ENCODE measurements at places on chromosomes 6 and 20.

DNA sequence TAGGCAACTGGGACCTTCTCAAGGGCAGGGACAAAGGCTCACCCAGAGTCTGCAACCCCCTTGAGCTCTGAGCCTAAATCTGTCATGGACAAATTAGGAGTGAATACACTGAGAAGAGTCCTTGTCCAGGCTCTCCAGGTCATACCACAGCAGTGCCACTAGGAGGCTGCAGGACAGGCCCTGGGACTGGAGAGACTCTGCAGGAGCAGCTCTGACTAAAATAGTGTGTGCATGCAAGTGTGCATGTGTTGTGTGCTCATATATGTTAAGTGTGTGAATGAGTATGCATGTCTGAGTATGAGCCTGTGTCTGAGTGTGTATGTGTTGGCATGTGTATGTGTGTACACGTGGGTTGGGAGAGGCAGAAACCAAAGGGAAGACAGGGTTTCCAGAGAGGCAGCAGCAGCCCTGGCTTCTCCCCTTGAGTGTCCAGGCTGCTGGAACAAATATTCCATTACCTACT lies 27.1 kb downstream of the MRPL14 start:
- no peak for DNase-seq

- no peak for DNase-seq
Observed at GRCh38 chr20:774016-774659, 5.8 kb upstream of the SLC52A3 start.

- no peak for DNase-seq
Observed at GRCh38 chr6:161411265-161411944, 137.5 kb upstream of the AGPAT4 start.

DNA sequence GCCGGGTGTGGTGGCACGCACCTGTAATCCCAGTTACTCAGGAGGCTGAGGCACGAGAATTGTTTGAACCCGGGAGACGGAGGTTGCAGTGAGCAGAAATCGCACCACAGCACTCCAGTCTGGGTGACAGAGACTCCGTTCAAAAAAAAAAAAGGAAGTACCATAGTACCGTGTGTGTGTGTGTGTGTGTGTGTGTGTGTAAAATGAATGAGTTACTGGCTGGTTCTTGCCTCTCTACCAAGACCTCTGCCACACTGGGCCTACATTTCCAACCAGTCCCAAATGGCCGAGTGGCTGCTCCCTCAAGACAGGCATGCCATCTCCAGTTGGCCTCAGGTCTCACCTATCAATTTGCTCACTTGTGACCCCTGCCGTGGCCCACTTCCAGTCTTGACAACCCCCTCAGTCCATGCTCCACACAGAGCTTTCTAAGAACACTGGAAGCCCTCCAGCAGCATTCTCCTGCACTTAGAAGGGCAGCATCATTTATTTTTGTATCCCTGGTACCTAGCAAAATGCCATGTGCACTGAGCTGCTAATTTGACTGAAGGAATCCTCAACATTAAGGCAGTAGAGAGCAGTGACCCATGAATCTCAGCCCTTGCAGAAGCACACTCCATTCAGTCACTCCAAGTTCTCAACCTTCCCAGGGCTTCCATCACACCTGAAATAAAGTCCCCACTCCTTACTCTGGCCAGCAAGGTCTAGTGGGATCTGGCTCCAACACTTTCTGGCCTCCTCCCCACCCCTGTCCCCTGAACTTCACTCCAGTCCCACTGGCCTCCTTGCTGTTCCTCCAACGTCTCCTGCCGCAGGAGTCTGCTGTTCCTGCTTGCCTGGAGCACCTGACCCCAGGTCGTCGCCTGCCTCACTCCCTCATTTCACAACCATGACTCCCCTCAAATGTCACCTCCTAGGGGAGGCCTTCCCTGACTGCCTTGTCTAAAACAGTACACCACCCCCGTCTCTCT lies 29.9 kb downstream of the COX4I2 start:
- no peak for DNase-seq

DNA sequence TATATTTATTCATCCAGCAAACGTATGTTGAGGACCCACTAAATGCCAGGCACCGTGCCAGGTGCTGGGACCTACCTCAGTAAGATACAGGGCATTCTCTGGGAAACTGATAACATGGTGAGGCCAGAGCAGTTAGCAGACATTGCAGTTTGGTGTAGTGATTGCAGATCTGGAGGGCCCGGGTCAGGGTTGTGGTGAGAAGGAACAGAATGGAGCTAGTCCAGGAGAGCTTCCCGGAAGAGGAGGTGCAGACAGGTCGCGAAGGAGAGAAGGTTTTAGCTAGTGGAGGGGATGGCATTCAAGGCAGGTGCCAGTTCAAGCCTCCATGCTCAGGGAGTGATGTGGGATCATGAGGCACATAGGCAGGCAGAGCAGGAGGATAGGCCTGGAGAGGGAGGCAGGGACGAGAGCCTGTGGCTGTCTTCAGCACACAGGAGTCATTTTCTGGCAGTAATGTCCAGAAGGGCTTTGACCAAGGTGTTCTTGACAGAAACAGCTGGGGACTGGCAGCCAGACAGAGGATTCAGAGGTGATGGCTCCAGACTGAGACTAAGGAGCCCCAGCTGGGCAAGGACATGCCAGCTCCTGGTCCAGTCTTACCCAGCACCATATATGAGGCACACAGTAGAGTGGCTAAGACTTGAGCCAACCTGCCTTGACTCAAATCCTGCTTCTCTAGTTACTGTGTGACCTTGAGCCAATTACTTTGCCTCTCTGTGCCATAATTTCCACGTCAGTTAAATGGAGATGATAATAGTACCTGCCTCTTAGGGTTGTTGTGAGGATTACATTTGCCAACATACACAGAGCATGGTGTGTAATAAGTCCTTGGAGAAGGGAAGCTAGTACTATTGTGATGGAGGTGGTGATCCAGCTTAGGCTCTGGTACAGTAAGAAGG lies 48.3 kb upstream of the FANCE start:
- DNase-seq, result no peak

- DNase-seq, result no peak
Observed at GRCh38 chr20:48401359-48401758, 426.4 kb downstream of the PREX1 start.

DNA sequence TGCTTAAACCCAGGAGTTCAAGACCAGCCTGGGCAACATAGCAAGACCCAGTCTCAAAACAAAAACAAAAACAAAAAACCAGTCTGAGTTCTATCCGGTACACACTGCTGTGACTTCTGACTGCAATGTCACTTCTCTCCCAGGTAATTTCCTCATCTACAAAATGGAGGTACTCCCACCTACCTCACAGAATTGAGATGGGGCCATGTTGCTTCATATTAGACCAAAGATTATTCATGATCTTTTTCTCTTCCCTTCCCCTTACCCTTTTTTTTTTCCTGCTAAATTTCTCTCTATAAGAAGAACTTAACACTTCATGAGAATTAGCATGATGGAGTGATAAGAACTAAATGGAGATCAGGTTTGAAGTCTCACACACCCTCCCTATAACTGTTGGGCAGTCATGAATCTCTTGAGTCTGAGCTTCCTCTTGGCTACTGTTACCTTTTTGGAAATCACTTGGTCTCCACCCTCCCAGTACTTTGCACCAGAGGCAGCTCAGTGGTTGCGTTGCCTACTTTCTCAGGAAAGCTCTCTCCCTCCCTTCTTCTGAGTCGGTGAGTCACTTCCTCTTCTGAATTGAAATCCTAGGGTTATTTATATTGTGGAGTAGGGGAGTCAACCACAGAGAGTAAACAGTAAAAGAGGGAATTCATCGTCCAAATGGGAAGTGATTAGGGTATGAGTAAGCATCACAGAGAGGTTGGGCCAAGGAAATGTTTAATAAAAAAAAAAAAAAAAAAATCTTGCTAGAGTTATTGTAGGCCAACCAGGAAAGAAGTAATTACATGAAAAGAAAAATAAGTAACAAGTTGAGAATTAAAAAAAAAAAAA lies 59.9 kb upstream of the MAP7 start:
- no peak for DNase-seq

GRCh38 chr20:8542110-8542486 lies 410.0 kb downstream of the PLCB1 start:
- DNase-seq, result no peak

DNA sequence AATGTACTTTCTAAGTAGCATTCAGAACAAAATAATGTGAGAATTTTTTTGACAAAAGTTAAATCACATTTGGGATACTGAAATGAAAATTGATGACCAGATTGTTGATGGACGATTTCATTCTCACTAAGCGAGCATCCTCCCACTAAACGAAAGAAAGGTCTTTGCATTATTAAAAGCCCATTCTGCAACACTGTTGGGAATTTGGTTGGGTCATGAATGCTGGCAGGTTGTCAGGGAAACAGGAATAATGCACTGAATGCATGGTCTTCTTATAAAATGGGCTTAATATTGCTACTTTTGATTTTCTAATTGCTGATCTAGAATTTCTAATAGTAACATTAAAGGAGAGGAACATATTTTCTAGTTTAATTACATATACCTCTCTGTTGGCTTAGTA lies 229.8 kb downstream of the NKAIN2 start:
- no peak for DNase-seq

- DNase-seq, result no peak
Observed at GRCh38 chr6:20217891-20218290, 5.6 kb upstream of the MBOAT1 start.

- peak; percentile 69 for DNase-seq
Observed at GRCh38 chr20:50186151-50186885, 4.3 kb upstream of the CEBPB start.

- no peak for DNase-seq
Observed at GRCh38 chr6:2478200-2478599, 232.8 kb upstream of the GMDS start.

- no peak for DNase-seq
Observed at GRCh38 chr6:109671733-109672132, 19.3 kb downstream of the AK9 start.

- no peak for DNase-seq
Observed at GRCh38 chr6:89160331-89161092, 14.7 kb downstream of the PM20D2 start.

- no peak for DNase-seq
Observed at GRCh38 chr6:130985115-130985514, 77.9 kb downstream of the EPB41L2 start.

GRCh38 chr20:49661560-49662329 lies 51.9 kb downstream of the B4GALT5 start:
- DNase-seq, result no peak

DNA sequence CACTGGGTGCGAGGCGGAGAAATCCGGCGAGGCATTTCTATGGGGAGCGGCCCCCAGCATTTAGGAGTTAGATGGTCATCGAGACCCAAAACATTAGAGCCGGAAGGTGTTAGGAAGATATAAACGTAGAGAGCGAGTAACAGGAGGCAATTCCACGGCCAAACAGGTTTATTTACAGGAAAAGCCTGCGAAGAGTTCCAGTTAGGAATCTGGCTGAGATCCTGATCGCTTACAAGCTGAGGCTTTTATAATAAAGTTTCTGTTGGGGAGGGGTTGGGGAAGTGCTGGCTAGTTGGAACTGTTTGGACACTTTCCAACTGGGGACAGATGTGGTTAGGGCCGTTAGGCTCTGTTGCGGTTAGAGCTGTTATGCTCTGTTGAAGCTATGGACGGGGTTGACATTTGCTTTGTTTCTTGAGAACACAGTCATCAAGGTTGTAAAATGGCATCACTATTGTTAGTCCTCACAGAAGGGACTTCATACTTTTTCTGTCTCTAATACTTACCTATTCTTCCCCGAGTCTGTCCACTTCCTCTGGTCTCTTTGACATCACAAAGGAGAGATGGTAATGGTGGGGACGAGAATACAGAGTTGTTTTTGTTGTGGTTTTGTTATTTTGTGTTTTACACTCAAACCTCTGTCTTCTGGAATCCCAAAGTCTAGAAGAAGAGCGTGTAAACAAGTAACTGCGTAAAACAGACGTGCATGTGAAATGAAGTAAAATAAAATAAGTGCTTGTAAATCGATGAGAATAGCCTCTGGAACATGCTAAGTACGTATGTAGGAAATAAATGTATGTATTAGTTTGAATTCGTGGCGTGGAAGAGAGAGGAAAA lies 554 bp upstream of the ZSCAN31 start:
- DNase-seq, result no peak

GRCh38 chr6:17712576-17712975 lies 5.9 kb upstream of the NUP153 start:
- no peak for DNase-seq

- no peak for DNase-seq
Observed at GRCh38 chr6:134289204-134289575, 28.7 kb downstream of the SGK1 start.

GRCh38 chr20:23180451-23180921 lies 94.4 kb upstream of the CD93 start:
- no peak for DNase-seq

- no peak for DNase-seq
Observed at GRCh38 chr20:6829510-6830116, 62.1 kb downstream of the BMP2 start.

DNA sequence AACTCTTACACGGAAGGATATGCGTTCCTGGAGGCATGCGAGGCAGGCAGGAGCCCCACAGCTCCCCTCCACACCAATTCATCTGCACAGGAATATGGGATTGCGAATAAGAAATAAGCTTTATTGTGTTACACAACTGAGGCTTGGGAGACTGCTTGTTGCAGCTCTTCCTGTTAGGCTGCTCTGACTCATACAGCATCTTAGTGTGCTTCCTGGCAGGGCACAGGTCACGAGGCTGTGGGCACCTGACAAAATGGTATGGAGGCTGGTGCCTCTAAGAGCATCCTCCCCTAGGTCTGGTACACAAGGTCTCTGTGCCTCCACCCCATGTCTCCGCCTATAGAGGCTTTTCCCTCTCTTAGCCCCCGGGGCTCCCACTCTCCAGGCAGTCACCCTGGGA lies 6.8 kb downstream of the SLC22A3 start:
- DNase-seq, result no peak

DNA sequence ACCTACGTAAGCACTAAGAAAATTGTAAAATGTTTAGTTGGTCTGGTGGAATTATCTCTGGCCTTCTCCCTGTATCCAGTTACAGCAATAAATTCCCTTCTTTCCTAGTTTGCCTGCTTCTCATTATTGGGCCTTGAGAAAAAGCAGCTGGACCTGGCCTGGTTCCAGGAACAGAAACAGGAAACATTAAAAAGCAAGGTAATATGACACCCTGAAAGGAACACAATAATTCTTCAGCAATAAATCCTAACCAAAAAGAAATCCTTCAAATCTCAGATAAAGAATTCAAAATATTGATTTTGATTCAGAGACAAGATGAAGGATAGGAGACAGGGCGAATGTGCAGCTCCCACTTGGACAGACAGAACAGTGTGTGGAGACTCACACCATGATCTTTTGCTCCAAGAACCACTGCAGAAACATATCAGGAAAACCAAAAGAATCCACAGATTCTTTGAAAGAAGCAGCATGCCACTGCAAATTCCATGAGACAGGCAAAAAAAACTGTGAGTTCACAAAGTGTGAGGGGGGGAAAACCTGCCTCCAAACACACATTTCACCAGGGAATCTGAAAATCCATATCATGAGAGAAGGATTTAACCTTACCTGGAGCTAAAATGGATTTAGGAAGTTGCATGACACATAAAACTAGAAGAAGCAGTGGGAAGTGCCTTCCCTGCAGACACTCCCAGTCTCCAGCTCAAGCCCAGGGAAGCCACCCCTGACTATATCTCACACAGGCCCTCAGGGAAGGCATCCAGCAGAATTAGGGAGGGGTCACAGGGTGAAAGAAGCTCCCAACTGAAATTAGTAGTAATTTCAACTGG lies 28.9 kb downstream of the TREM1 start:
- no peak for DNase-seq

GRCh38 chr6:144062786-144063185 lies 32.6 kb downstream of the SF3B5 start:
- DNase-seq, result no peak

- no peak for DNase-seq
Observed at GRCh38 chr6:145670311-145670710, 65.0 kb downstream of the EPM2A start.
